ENCODE measurements at places on chromosomes 11 and 22.

DNA sequence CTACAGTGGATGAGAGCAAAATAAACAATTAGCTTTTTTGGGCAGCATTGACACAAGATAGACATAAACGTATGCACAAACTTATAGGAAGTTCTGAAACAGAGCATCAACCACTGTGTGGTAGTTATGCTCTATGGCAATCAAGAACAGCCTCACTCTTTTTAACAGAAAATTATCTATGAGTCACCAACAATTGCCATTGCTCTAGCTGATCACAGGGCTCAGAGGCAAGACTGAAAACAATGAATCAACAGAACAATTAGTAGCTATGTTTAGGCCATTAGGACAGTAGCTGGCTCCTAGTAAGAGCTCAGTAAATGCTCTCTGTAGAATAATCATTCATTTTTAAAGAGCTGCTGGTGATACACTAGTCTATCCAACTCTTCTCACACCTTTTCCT, 34.9 kb upstream of the PICALM start:
- DNase-seq = no peak

DNA sequence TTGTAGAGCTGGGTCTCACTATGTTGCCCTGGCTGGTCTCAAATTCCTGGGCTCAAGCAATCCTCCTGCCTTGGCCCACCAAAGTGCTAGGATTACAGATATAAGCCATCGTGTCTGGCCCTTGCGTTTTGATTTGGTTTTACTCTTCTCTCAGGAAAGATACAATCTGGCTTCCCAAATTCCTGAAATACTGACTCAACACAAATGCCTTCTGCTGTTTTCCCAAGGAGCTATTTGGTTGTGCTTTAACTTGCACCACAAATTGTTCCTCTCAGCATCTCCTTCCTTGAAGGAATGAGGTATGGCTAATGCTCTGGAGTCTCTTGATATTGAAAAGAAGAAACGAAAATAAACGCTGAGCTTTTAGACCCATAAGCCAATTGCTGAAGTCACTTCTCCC, 110.0 kb upstream of the PAX6 start:
- DNase-seq = no peak

- no peak for DNase-seq
Measured at GRCh38 chr11:37107831-37108230, 509.8 kb upstream of the RAG2 start.

GRCh38 chr11:1832211-1832919, 2.4 kb upstream of the SYT8 start:
- DNase-seq = peak; percentile 44

DNA sequence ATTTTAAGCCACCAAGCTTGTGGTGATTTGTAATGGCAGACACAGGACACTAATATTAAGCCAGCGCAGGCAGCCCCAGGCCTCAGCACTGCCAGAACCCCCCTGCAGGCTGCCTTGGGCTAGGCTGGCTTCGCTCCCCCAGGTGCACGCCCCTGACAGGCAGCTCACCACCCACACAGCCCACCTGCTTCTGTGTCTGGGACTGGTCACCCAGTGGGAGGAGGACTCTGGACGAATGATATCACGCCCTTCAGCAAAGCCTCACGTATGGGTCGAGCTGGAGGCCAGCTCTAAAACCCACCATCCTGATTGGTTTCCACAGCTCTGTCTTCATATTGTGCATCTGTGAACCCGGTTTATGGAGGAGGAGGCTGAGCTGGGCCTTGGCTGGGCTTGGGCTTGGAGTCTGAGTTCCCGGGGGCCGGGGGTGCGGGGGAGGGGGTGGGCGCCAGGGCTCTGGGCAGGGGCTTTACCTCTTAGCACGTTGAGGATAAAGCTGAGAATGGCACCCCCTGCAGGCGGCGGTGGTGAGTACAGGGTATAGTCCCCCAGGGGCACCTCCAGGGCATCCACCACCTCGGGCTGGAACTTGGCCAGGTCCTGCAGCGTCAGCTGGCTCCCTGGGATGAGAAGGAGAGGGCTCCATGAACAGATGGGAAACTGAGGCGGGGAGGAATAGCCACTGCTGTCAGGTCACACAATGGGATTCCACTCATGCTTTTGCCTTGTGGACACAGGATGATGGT, 13.8 kb downstream of the GGT5 start:
- peak; percentile 22 for DNase-seq

GRCh38 chr22:50118557-50119168, 28.9 kb downstream of the MOV10L1 start:
- no peak for DNase-seq

DNA sequence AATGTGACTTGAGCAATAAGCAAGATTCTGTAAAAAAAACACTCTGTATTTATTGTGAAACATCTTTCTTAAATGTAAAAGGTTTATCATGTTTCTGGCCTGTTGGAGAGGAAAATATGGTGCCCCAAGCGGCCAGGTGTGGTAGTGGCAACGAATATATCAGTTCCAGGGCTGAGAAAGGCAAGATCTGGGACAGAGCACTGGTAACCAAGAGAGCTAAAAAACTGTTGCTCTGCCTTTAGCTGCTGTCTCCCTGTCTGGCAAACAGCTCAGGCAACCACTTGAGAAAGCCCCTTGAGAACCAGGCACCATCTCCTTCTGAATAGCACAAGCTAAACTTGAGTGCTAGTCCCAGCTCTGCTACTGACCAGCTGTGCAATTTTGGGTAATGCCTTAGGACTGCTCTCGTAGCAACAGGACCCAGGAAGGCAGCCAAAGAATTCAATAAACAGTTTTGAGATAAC, 129.9 kb downstream of the KCNC1 start:
- no peak for DNase-seq

DNA sequence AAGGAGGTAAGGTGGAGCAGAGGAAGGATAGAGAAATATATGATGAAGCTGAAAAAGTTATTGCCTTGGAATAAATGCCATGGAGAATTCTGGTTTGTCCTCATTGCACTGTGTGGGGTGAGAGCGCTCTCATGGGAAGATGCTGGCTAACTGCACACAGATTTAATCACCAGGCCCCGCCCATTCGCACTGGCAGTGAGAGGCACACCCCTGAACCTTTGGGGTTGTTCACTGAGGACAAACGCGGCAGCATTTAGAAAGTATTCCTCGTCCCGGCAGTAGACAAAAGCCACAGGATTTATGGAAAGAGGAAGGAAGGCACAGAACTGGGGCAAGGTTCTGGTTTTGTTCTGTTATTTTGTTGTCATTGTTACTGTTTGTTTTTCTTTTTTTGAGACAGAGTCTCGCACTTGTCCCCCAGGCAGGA, 70.2 kb downstream of the MED15 start:
- no peak for DNase-seq

DNA sequence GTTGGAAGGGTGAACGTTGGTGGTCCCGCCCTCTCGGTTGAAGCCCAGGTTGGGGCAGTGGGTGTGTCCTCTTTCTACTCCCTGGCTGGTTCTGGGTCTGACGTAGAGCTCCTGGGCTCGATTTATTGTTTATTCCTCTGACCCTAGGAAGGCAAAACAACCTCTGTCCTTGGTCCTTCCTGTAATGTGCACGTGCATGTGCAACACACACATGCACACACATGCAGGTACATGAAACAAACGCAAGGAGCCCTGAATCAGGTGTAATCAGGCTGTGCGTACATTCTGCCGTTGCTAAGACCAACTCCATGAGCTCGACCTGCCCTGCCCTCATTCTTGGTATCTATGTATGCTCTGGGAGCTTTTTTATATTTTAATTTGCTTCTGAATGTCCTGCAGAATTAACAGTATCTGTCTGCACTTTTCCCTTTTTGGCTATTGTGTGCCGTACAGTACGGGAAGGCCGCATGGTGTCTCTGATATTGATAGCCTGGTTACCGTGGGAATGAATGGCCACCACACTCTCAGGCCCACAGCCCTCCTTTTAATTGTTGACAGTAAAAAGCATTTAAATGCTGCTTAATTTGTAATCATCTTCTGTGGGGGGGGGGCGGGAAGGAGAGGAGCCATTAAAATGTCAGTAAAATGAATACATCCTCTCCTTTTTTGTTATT, 66.0 kb upstream of the NNMT start:
- no peak for DNase-seq

DNA sequence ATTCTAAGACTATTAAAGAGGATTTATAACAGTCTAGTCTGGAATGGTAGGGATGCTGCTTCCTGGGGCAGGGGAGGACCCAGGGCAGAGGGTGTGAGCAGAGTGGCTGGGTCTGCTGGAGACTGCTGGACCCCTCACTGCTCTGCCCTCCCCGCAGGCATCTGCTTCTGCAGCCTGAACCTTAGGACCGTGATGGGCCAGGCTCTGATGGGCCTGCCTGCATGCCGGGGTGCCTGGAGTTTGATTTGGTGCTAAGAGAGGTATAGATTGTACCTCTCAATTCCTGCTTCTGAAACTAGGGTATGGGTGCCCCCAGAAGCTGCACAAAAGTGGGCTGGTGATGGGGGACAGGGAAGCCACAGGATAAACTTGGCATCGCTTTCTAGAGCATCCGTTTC, 54.9 kb downstream of the CD82 start:
- no peak for DNase-seq

DNA sequence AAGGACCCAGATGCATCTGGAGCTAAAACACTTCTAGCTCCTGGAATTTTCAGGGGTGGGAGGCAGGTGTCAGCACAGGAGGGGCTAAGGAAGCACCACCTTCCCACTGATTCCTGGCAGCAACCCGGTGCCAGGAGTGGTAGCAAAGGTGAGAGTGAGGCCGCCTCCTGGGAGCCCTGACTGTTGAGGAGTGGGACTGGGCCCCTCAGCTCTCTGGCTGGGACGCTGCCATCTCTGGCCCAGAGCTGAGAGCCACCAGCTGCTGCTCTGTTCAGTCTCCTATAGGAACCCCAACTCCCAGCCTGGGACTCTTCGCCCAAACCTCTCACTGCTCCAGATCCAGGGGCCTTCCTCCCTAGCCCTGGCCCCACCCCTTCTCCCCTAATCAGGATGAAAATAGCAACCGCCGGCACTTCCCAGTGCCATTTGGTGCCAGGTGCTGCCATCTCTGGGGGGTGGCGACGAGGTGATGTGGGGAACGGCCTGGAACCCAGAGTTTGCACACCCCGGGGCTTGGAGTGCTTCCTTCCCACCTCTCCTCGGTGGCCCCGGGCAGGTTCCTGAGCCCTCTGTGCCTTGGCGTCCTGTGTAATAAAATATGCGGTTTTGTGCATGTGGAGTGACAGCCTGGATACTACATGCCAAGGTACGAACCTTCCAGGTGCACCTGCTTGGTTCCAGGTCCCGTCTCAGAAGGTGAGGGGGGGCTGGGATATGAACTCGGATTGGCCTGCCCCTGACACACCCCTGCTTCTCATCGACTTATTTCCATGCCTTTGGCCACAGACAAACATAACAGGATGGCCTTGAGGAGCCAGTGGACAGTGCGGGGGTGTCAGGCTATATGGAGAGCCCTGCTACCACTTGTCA, 35.7 kb upstream of the CELSR1 start:
- no peak for DNase-seq

GRCh38 chr11:75450826-75451821, 18.1 kb upstream of the KLHL35 start:
- DNase-seq = no peak

DNA sequence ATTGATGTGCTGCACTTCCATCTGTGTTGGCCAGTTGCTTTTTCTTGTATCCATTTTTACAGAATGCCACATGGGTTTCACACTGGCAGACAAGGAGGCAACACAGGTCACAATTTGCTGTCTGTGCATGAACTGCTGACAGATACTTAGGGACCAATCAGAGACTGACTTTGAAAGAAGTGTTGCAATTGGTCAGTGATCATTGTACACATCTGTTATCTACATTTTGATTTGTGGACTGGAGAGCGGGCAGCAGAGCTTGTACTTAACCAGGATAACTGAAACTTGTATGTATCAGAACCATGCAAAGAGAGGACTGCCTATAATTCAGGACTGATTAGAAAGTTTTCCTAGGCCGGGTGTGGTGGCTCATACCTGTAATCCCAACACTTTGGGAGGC, 21.8 kb downstream of the PRR5 start:
- DNase-seq = no peak

DNA sequence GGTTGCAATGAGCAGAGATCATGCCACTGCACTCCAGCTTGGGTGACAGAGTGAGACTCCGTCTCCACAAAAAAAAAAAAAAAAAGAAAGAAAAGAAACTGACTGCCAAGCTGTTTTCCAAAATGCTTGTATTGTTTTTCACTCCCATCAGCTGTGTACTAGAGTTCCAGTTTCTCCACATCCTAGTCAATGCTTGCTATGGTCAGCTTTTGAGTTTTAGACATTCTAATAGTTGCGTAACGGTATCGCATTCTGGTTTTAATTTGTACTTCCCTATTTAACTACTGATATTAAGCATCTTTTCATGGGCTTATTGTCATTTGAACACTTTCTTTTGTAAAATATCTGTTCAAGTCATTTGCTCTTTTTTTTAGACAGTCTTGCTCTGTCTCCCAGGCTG, 55.7 kb downstream of the TSPAN18 start:
- DNase-seq = no peak

DNA sequence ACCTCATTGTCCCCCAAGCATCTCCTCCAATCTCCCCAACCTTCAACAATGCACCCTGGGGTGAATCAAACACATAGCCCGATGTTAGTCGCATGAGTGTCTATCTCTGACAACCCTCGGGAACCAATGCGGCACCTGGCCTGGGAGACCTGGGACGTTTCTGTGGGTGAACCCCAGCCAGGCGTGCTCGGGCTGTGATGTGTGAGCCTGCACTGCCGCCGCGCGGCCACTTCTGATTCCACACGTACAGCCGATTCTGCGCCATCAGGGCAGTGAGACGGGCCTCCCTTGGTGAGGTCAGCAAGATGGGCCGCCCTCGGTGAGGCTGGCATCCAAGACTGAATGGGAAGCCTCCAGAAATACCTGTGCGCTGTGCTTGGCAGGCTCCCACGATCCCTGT, 5.2 kb upstream of the H19 start:
- DNase-seq = no peak

DNA sequence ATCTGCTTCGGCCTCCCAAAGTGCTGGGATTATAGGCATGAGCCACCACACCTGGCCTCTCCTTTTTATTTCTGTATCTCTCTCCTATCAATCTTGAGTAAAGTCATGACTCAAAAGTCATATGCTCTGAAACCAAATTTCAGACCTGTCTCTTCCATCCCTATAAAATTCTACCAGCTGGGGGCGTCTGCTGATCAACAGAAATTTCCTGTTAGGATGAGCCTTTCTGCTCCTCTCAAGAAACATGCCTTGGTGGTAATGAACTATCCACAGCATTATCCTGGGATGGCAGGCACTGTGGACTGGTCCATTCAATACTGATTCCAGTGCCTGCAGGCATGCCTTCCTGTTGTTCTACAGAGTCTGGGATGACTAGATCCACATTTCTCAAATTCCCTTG, 472.6 kb downstream of the NELL1 start:
- DNase-seq = no peak

Measured in stimulated activated CD4-positive, alpha-beta T cell treated with anti-CD3 and anti-CD28 coated beads, TNF-alpha, amount 100 ng/mL, for 24 hours (primary cell).